Dermis lymphatic vessel endothelial cell (primary cell): ENCODE measurements at places on chromosomes 2 and 18. TPM values are rescaled to one million over a fixed set of nuclear protein-coding genes. Genes with fewer than 3 reads are reported as not detected.

The GALNT14 gene
- 0.11 TPM in 1 of 2 replicates, not detected in the other for total RNA-seq

The ELAC1 gene
- 6.3 and 8.4 TPM in 2 replicates for total RNA-seq

The SLC9A4 gene
- not detected in 2 replicates for total RNA-seq

The CCDC121 gene
- 2.0 and 2.1 TPM in 2 replicates for total RNA-seq

The HTR2B gene
- 1.5 TPM in 2 replicates for total RNA-seq

The FAM117B gene
- total RNA-seq = 1.5 and 3.0 TPM in 2 replicates

The RAMP1 gene
- total RNA-seq = not detected in 2 replicates

The MOGAT1 gene
- not detected in 2 replicates for total RNA-seq

The PRKAG3 gene
- not detected in 2 replicates for total RNA-seq

The TRIM43 gene
- not detected in 2 replicates for total RNA-seq

The GPR39 gene
- under 0.01 TPM in 1 of 2 replicates, not detected in the other for total RNA-seq
